ENCODE measurements at places on chromosomes 3 and 15.

GRCh38 chr3:129316248-129317013, 37.8 kb downstream of the HMCES start:
- peak; percentile 97 for DNase-seq

DNA sequence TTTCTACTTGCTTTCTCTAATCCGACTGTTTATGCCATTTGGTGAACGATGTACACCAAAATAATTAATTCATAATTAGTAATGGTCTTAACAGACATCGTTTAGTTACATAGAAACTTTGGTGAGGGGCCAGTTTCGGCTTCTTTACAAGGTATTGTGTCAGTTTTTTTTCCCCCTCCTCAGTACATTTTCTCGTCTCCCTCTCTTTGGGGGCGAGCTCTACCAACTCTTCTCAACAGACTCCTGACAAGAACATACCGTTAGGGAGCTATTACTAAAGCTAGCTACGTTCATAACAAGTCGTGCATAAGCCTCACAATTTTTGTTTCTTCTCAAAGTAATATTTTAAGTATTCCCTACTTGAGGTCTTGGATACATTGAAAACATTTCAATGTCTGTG, 1.4 kb downstream of the U2SURP start:
- DNase-seq, result no peak

DNA sequence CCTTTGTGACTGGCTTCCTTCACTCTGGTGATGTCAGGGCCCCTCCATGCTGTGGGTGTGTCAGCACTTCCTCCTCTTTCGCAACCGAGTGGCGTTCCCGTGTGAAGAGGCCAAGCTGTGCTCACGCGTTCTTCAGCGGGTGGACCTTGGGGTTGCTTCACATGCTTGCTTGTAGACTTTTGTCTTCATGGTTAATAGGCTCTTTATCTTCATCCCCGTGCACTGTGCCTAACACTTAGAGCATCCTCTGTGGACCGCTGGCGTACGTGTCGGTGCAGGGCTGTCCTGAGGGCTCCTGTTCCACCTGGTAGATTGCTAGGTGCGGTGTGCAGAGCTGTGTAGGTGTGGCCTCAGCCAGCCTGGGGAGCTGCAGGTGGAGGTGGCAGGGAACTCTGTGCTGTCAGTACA, 182.3 kb downstream of the OR4M2 start:
- no peak for DNase-seq

DNA sequence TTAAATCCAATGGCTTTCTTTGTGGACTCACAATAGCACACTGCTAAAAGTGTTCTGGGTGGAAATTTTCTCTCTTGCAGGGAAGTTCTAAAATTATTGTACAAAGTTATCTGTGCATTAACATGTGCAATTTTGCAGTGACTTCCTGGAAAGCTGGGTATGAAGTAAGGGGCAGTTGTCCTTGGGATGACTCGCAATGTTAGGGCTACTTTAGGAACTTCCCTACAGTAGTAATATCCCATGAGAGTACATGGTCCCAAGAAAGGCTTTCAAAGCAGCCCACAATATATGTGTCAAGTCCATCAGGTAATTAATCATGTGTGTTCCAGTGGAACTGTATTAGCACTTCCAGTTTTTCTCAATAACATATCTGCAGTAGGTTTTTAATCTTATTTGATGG, 201.0 kb upstream of the UBE2E2 start:
- no peak for DNase-seq

DNA sequence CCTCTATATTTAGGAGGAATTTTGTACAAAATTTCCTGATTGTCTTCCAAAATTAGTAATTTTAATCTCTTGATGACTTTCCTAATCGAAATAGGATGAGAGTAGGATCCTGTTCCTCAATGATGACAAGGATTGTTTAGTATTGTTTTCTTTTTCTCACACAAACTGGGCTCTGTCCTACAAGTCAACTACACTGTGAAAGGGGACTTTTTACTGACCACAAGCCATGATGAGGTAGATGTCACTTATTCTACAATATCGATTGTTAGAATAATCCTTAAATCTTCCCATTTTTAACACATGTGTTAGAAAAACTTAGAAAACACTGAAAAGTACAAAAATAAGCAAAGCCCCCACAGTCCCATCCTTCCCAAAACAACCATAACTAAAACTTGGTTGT, 35.8 kb upstream of the TSC22D2 start:
- no peak for DNase-seq

- no peak for DNase-seq
Measured at GRCh38 chr15:55372701-55373440, 35.3 kb downstream of the CCPG1 start.

GRCh38 chr3:163952499-163952898, 1125.8 kb downstream of the SI start:
- DNase-seq, result no peak

DNA sequence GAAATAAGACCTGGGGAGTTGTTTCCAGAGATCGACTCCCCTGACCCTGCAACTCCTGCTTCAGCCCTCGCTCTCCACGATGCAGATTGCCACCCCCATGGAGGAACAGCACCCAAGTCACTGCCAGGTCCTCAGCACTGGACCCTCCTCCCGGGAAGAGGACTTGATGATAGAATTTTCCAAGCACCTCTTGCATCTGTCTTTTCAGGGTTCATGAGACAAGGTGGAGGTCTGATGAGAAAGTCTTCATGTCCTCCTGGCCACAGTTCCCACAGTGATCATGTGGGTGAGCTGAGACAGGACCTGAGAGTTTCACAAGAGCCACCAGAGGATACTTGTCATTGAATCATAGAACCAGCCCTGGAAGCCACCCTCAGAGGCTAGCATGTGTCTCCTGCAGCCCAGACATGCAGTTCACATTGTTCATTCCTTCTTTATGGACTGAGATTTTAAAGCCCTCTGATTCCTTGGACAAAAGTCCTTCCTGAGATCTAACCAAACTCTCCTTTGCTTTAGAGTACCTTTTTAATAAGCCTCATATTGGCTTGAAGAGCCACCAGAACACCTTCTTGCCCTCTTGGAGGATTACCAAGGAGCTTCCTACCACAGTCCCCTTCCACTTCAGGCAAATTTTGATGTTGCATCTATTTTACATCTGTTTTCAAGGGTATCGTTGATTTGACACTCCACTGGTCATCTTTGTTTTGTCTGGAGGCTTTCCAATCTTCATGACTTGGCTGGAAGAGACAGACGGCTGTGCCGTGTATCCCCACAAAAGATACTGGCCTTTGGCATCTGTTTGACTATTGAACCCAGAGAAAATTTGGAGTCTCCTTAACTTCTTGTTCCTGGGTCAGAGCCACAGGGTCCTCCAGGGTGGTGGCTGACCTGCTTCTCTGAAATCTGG, 224.8 kb upstream of the BHLHE40 start:
- no peak for DNase-seq

GRCh38 chr15:25178835-25179672, 224.3 kb downstream of the SNRPN start:
- peak; percentile 78 for DNase-seq

- DNase-seq, result peak; percentile 72
Measured at GRCh38 chr3:7728566-7729519, 772.8 kb upstream of the LMCD1 start.

DNA sequence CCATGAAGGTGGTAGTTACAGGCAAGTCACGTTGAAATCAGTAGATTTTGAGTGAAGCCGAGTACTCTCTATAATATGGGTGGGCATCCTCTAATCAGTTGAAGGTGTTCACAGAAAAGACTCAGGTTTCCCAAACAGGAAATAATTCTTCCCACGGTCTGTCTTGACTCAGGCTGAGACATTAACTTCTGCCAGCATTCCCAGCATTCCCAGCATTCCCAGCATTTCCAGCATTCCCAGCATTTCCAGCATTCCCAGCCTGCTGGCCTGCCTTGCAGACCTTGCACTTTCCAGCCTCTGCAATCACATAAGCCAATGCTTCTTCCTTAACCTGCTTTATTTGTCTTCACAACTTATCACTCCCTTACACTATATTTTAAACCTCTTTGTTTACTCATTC, 542.3 kb upstream of the ROBO2 start:
- DNase-seq, result no peak

DNA sequence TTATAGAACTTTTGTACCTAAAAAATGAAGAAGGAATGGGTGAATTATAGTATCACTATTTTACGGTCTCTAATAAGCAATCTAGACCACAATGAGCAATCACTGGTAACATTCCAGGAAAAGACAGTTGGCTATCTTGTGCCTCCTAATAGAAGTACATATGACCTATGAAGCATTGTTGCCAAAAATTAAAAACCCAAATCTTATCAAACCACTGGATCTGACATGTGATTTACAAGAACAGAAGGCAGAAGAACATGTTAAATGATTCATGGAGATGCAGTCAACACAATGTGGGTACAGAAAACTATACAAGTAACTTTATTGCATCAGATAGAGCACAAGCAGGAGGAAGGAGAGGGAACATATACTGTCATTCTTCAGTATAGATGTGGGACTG, 14.5 kb upstream of the HYKK start:
- no peak for DNase-seq

- DNase-seq, result no peak
Measured at GRCh38 chr3:172272698-172273097, 175.6 kb downstream of the GHSR start.

DNA sequence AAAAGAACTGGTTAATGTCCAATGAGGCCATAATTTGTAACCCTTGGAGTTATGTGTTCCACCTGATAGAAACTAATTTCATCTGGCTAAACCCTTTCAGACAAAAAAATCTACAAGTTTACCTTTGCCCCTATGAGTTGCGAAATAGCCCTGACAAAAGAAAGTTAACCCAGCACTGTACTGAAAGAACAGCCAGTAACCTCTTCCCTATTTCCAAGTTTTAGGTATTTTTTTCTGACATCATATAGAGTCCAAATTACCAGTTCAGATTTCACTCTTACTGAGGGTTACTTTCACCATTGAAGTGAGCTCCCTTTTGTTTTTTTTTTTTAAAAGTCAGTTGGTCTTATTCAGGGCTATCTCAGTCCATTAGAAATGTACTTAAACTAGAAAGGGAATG, 42.8 kb upstream of the PTPRG start:
- DNase-seq, result no peak

DNA sequence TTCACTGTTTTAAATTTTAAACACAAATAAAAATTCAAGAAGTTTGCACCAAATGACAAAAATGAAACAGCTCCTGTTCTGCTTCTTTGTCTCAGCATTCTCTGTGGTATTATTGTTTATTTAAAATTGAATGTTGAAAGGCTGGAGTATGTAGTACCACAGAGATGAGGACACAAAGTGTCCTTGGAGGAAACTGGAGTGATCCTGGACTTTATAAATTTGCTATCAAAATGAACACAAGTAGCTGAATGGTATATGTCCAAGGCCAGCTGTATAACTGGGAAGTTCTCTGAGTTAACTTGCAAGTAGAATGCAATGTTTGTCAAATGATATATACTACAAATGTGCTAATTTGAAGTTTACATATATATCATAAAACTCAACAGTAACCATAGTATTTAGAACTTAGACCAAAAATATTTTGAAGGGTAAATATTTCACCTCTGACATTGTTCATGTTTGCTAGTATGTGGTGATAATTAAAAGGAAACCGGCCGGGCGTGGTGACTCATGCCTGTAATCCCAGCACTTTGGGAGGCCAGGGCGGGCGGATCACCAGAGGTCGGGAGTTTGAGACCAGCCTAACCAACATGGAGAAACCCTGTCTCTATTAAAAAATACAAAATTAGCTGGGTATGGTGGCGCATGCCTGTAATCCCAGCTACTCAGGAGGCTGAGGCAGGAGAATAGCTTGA, 12.3 kb downstream of the BTLA start:
- DNase-seq, result no peak

DNA sequence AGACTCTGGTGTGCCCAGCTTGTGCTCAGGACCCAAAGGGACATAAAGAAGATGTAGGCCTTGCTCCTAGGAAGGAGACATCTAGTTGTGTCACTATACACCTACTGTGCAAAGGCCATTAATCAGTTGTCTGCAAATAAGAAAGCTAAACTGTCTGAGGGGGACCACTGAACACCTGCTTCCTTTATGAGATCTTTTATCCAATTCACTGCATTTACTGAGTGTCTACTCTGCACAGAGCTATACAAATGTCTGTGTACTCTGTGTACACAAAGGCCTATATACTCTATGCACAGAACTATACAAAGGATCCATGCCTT, 124.8 kb downstream of the CTNNB1 start:
- DNase-seq, result no peak

GRCh38 chr3:189170559-189170958, 1.2 kb upstream of the TPRG1 start:
- peak; percentile 87 for DNase-seq

DNA sequence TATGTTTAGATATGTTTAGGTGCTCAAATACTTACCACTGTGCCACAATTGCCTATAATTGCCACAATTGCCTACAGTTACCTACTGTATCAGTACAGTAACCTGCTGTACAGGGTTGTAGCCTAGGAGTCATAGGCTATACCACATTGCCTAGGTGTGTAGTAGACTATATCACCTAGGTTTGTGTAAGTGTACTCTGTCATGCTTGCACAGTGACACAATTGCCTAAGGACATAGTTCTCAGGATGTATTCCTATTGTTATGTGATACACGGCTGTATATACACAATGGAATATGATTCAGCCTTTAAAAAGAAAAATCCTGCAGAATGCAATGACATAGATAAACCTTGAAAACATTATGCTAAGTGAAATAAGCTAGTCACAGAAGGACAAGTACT, 264.8 kb downstream of the RAP2B start:
- DNase-seq, result no peak

- no peak for DNase-seq
Measured at GRCh38 chr15:39202641-39203040, 378.2 kb upstream of the THBS1 start.

DNA sequence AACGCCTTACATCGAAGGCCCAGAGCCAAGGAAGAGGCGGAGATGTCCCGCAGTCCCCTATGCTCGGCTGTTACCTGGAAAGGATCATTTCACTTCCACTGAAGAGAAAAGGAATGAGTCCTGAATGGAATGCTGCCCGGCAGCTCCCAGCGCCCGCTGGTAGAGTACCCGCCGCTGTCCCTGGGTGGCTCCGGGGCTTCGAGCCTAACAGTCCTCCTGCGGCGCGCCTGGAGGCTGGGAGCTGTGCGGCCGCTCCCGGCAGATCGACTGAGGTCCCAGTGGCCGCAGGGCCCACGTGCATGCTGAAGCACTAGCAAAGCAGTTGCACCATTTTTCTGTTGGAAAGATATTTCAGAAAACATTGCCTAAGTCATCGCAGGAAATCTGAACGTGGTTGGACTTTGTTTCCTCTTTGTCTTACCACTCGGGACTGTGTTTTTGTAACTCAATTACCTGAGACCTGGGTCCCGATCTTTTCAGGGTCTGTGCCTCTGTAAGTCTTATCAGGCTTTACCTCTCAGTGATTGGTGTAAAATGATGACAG, 984 bp downstream of the RNU6-1 start:
- DNase-seq, result no peak

DNA sequence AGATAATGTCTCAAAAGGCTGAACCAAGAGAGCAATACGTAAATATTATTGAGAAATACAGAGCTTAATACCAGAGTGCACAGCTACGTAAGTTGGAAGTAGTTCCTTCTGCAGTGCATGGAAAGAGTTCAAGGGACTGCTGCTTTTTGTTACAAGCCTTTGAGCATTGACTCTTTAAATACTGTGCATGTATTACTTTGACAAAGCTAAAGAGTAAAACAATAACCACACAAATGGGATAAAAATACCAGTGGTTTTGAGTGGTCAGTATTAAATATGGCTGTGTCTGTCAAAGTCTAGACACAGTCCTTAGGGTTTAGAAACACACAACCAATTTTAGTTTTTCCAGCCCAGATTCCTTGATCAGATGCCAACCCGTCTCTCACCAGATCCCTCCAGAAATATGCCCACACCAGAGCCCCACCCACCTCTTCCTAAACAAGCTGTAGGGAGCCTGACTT, 62.1 kb downstream of the SSR3 start:
- no peak for DNase-seq

GRCh38 chr3:112167758-112168157, 34.7 kb upstream of the GCSAM start:
- DNase-seq, result no peak

All from esophagus muscularis mucosa (tissue), 4 donors.